ENCODE measurements at places on chromosomes 1 and 21. TPM values are rescaled to one million over a fixed set of nuclear protein-coding genes. Genes with fewer than 3 reads are reported as not detected.

GRCh38 chr21:42670884-42671283 lies 17.5 kb downstream of the PDE9A start:
- no peak for DNase-seq

DNA sequence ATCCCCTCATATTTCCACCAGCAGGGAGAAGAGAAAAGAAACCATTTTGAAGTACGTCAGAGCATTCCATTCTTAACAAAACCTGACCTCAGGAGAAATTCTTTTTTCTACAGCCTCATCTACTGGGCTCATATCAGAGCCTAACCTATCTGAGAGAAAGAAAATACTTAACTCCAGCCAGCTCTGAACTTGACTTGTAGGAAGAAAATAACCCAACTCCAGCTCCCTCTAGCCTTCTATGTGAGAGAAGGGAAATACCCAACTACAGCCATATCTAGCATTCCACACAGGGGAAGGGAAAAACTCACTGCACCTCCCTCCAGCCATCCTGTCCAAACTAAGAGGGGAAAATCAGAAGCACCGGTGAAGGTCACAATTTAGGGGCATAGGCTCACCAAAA lies 57.7 kb downstream of the SPATA6 start:
- DNase-seq, result no peak

- no peak for DNase-seq
Measured at GRCh38 chr1:1001057-1001783, 1.3 kb upstream of the HES4 start.

GRCh38 chr1:172545396-172546004 lies 12.6 kb downstream of the SUCO start:
- DNase-seq, result no peak

DNA sequence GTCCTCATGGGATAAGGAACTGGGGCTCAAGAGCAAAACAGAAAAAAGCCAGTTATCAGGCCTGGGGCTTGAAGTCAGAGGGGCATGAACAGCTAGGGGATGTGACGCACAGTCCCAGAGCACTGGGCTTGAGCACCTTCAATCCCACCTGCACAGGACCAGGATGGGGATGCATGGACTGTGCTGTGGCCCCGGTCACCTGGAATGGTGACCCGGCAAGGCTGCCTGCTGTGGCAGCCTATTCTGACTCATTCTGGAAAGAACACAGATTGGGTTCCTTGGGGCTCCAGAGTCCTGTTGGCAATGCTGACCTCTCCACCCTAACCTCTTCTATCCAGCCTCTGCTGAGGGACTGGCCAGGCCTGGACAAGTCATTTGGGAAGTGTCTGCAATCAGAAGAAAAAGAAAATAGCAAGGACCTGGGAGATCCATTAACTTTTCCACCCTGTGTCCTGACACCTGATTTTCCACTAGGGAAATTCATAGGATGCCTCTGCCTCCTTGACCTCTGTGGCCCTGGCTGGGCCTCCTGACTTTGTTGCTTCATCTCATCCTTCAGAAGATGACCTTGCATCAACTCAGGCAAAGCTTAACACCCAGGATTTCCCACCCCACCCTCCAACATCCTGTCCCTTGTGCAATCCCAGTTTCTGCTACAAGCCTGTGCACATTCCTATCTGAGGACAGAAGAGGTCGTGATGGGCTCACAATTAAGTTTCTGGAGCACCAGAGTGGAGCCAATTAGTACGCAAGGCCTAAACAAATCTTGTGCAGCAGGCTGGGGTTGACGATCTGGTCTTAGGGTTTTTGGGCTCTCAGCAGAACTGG lies 17.9 kb upstream of the FMOD start:
- peak; percentile 62 for DNase-seq

DNA sequence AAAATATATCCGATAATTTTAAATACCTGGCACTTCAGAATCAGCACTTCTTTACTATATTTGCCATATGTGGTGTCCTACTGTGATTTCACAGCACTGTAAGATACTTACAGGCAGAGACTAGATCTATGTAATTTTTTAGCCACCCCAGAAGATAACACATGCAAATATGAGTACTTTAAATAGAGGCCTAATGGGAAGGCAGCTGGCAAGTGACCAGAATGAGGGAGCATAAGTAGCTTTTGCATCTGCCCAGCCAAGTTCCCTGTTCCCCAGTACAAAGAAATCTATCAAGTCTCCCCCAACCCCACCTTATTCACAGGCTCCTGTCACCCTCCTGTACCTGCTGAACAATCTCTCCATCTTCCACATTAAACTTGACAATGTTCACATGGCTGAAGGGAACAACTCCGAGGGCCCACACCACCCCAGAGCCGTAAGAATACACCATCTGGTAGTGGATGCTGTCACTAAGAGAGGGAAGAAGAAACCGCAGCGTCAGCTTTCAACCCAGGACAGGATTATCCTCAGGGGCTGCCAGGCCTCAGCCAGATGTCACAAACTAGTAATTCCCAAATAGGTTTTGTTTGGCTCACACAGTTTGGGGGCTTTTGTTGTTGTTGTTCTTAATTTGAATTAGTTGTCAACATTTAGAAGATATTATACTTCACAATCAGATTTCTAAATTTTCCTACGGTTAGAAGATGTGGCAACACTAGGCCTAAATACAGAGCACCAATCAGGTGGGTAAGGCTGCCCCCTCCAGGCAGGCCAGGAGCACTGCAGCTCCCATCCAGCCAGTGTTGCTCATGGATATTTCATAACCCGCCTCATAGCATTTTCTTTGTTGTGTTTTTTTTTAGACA lies 10.4 kb downstream of the EMC1 start:
- peak; percentile 65 for DNase-seq

DNA sequence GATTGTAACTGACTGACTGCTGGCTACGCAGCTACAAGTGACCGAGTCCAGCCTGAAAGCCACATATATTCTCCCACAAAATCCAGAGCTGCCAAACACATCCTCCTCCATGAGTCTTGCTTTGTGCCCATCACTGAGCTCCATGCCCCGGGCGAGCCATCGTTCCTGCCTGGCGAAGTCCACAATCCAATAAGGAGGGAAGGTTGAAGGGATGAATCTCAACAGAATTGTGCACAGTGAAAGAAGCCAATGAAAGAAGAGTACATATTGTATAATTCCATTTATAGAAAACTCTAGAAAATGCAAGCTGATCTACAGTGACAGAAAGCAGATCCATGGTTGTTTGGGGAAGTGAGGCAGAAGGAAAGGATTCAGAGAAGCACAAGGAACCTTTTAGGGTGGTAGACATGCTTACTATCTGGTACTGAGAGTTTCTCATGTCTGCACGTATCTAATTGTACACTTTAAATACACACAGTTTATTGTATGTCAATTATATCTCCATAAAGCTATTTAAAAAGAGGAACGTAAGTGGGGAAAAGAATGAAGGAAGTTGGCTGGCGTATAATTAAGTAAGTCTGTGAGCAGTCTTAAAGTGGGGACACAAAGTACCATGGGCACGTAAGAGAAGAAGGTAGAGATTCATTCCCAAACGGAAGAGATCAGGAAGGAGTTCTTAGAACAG lies 115.9 kb upstream of the JUN start:
- no peak for DNase-seq

DNA sequence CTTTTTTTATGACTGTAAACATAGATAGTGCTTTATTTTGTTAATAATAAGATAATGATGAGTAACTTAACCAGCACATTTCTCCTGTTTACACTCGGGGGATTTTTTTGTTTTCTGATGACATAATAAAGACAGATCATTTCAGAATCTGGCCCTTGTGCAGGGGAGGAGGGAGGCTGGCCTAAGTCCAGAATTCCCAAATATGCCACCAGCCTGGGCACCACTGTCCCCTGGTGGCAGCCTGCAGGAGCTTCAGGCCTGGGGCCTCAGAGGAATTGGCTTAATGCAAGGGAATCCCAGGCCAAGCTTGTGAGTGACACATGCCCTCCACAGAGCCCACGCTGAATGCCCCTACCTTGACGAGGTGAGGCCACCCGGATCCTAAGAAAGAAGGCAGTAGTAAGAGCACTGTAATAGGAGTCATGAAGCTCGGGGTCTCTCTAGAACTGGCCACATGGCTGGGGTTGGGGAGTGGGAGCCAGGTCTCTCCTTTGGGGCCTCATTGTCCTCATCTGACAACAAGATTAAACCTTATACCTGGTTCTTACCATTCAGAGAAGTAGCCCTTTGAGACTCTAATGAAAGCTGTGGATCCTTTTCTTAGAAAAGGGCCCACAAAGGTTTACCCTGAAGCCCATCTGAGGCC lies 24.1 kb downstream of the ETNK2 start:
- DNase-seq, result peak; percentile 79

DNA sequence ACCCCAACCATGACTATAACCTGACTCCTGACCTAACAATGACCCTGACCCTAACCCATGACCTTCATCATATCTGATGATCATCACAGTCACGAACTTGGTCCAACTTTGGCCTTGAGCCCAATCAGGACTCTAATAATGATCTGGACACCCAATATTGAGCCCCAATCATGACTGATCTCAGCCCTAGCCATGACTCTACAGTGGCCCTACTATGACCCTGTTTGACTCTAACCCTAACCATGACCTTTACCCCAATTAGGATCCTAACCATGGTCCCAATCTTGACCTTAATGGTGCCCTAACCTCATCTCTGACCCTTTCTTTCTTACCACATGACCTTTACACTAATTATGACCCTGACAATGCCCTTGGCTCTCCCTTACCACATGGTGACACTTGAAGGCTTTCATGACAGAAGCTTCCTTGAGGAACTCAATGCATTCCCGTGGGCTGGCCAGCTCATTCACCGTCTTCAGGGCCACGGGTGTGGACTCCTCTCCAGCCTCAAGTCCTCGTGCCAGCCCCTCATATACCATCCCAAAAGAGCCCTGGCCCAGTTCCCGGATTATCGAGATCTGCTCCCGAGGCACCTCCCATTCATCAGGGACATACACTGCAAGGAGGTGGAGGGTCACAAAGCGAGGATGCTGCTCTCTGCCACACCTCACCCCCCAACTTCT lies 16.2 kb downstream of the INSRR start:
- no peak for DNase-seq

DNA sequence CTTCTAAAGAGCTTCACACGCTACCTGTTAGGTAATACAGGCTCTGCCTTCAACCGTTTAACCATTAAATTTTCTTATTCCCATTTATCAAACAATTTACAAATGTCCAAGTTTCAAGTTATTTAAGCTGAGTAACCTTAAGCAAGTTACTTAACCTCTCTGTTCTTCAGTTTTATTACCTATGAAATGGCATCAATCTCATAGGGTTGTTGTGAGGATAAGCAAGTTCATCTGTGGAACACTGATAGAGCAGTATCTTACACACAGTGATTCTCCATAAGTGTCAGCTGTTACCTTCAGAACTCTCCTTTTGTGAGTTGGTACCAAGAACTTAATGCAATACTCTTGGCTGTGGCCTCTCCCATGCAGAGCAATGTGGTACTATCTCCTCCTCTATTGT lies 40.0 kb downstream of the GRIK3 start:
- DNase-seq, result no peak

DNA sequence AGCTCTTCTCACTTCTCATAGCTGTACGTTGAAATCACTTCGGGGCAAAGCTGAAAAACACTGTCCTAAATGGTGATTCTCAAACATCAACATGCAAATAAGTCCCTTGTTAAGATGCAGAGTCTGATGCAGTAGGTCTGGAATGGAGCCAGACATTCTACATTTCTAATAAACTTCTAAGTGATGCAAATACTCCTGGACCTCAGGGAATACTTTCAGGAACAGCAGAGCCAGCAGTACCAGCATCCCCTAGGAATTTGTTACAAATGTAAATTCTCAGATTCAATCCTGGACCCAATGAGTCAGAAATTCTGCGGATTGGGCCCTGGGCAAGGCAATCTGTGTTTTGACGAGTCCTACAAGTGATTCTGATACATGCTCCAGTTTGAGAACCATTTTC lies 152.3 kb downstream of the PCNX2 start:
- DNase-seq, result no peak

GRCh38 chr1:234583755-234584419 lies 26.1 kb downstream of the IRF2BP2 start:
- DNase-seq, result no peak

GRCh38 chr1:226985839-226986463 lies 45.9 kb downstream of the COQ8A start:
- DNase-seq, result no peak

DNA sequence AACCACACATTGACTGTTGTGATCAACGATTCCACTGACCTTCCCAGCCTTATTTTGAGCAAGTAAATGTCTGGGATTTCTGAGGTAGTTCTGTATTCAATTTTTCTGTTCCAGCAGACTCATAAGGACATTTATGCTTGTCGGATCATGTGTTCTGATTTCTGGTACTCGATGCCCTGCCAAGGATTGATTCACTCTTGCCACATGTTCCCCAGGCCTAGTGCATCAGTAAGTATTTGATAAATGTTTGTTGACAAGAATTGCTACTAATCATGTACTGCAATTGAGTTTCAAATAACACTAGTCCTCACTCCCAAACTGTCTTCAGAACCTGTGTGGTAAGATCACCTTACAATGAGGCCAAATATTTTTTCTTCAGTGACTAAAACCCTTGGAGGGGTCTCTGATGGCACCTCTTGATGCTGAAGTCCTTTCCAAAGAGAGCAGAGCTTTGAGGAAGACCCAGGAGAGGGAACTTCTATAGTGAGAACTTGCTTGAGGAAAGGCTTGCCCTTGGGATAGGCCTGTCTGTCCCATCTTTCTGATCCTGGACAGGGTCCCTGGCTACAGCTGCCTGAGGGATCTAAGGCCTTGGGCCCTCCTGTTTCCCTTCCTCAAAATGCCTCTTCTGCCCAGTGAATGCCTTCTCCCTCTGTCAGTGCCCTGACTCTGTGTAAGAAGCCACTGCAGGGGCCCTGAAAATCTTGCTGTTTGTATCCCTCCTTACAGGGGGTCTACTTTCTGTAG lies 115.8 kb upstream of the FAM78B start:
- DNase-seq, result no peak

TNN gene
- not detected for total RNA-seq

ALDH4A1 gene
- total RNA-seq, result 12.4 TPM

OR11L1 gene
- not detected for total RNA-seq

SPRR2E gene
- total RNA-seq, result not detected

AMY1B gene
- not detected for total RNA-seq

COL9A2 gene
- not detected for total RNA-seq

OPRD1 gene
- 0.23 TPM for total RNA-seq

GUCA2A gene
- total RNA-seq, result not detected

KRTAP12-2 gene
- total RNA-seq, result not detected

SPATA45 gene
- not detected for total RNA-seq

SLC44A5 gene
- not detected for total RNA-seq

SLAMF9 gene
- not detected for total RNA-seq

DNAH14 gene
- total RNA-seq, result 11.9 TPM

FCRL5 gene
- total RNA-seq, result not detected

Measured in LHCN-M2 (cell line).